CD8-positive, alpha-beta memory T cell (primary cell): ENCODE measurements at places on chromosomes 16 and 17. TPM values are rescaled to one million over a fixed set of nuclear protein-coding genes. Genes with fewer than 3 reads are reported as not detected.

Gene RGS9
- 1.4 TPM for total RNA-seq

Gene TBC1D3E
- total RNA-seq = not detected

GRCh38 chr17:28816540-28816939 is 26.1 kb downstream of the FAM222B start:
- no peak overlapping the region for H3K27ac ChIP-seq
- H3K36me3 ChIP-seq = no peaks in the 10 kb centered on the region
- DNase-seq = no peak
- peaks cover 8% of the 10 kb centered on the region for H3K4me1 ChIP-seq

DNA sequence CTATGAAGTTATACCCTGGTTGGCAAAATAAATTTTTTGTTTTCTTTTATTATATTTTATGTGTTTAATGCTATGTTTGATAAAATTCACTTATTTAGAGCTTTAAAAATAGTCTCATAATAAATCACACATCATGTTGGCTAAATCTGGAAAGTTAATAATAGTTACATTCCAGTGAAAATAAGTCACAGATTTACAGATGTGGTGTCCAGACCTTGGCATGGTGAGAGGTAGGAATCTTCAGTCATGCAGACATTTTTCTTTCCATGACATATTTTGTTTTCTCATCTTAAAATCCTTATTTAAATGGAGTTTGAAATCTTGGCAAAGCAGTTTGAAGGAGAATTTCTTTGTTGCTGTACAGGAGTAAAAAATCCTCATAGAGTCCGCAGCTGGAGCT is 48.1 kb upstream of the GOSR1 start:
- no peak overlapping the region for H3K4me3 ChIP-seq
- H3K27me3 ChIP-seq = no peaks in the 10 kb centered on the region
- H3K27ac ChIP-seq = no peak overlapping the region
- DNase-seq = no peak
- no peaks in the 10 kb centered on the region for H3K4me1 ChIP-seq

DNA sequence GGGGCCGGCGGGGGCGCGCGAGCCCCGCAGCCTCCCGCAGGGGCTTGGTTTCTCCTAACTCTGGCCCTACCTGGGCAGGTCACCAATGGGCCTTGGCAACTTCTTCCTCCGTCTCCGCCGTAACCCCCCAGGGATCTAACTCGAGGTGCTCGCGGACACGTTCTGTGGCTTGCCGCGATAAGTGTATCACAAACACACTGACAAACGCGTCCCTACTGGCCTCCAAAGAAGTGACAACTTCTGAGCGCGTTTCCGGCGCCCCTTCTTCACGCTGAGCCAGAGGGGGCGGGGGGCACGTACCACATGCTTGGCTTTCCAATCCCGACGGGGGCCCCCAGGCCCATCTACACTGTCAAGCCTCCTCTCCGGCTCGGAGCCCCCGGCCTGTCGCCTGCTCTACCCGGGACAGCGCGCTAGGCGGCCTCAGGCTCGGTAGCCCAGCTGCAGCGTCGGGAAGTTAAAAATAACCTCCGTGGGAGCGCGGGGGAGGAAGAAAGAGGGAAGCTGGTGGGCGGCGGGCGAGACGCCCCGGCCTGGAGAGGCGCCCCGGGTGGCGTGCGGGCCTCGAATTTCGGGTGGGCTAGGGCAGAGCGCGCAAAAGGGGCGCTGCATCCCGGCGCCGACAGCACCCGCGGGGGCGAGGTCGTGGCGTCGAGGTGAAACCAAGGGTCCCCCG is 725 bp upstream of the SPHK1 start:
- peak overlapping the region; percentile 45 for H3K27ac ChIP-seq
- H3K36me3 ChIP-seq = no peaks in the 10 kb centered on the region

GRCh38 chr17:4426499-4427208 is 7.1 kb upstream of the SPNS3 start:
- no peaks in the 10 kb centered on the region for H3K27me3 ChIP-seq
- no peak overlapping the region for H3K4me3 ChIP-seq

GRCh38 chr16:27798241-27798640 is 248.3 kb downstream of the KATNIP start:
- DNase-seq = no peak
- H3K4me1 ChIP-seq = no peaks in the 10 kb centered on the region
- no peak overlapping the region for H3K27ac ChIP-seq
- H3K36me3 ChIP-seq = no peaks in the 10 kb centered on the region

GRCh38 chr17:42362245-42362961 is 25.8 kb downstream of the STAT3 start:
- no peaks in the 10 kb centered on the region for H3K27me3 ChIP-seq
- peaks cover 35% of the 10 kb centered on the region for H3K4me1 ChIP-seq
- H3K4me3 ChIP-seq = no peak overlapping the region
- peaks cover 5% of the 10 kb centered on the region for H3K36me3 ChIP-seq
- no peak overlapping the region for H3K27ac ChIP-seq
